ENCODE measurements at places on chromosomes 6 and 20.

DNA sequence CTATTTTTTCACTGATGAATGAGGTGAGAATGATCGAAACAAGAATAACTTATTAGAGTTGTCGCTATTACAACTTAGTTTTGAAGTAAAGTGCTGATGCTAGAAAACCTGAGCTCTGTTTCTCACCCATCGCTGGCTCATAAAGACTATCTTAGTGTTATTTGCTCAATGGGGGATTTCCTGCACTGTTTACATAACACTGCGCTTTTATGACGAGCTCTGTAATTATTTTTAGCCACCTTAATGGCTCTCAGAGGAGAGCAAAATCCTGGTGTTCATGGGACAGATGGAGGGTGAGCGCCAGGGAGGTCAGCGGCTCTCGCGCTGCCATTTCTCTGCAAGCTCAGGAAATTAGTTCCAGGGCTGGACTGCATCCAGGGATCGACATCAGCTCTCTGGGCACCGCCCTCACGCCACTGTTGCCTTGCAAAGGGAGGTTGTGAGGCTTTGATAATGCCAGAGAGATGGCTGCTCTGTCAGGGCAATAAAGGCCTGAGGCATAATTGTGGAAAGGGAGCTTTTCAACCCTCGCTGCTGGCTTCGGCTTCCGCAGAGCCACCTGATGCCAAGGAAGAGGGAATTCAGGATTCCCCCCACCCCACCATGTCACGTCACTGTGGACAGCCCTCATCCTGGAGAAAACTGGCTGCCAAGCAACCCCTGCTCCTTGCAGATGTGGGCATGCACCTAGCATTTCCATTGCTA, 72.0 kb downstream of the DACT2 start:
- no peak for DNase-seq

DNA sequence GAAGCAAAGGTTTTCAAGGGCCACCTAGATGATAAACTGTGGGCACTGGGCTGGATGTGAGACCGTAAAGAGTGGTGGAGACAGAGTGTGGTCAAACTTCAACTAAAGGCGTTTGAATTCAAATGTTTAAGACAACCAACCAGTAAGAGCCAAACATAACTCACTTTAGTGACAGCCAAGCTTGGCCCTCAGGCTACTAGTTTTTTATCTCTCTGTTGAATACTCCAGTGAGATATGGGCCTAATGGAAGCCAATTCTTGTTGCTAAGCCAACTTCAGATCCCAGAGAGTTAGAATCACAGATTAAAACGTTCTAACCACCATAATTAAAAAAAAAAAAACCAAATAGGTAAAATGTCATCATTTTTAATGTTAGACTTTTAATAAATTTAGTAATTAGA, 57.3 kb downstream of the TRMT6 start:
- no peak for DNase-seq

DNA sequence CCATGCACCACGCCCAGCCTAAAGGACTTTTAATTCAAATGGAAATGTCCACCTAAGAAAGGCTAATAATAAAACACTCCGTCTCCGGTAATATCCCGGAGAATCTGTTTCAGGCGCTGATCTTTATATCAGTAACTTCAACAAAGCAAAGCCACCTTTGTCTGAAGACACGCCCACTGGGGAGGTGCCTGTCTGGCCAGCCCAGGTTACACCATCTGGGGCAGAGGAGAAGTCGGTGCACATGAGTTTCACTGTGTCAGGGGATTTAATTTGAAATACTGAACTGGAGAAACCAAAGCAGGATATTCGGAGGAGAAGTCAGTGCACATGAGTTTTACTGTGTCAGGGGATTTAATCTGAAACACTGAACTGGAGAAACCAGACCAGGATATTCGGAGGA, 9.4 kb downstream of the SERPINB6 start:
- no peak for DNase-seq

DNA sequence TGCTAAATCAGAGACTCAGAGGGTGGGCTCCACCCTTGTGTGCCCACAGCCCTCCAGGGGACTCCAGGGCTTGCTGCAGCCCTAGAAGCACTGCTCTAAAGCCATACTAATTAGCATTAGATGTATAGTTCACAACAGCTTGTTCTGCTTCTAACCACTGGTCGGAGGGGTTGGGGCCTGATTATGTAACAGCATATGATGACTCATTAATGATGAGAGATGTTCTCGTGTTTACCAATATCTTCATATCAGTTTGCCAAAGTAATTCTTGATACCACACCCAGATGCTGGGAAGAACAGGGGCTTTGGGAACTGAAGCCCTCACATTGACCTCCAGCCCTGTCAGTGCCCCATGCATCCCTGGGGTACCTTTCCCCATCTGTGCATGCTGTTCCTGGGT, 104.1 kb upstream of the FOXA2 start:
- no peak for DNase-seq

- peak; percentile 69 for DNase-seq
Measured at GRCh38 chr6:146851837-146852236, 253.1 kb downstream of the ADGB start.

DNA sequence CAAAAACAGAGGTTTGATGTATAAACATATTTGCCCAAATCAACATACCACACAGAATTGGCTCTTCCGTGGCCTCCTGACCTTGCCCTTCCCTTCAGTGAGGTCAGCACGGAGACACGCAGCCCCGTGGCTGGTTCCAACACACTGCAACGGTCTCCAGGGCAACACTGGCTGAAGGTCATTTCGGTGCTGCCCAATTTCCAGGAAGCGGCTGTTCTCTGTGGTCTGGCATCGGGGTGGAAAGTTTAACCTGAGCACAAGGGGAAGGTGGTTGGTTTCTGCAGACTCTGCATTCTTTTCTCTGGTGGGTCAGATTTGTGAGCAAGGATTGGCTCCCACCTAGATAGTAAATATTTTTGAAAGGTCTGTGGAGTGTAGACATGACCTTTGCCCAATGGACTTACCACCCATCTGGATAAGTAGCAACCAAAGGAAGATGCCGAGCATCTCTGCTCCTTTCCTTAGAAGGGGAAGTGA, 177.6 kb upstream of the PHACTR1 start:
- DNase-seq: no peak

- no peak for DNase-seq
Measured at GRCh38 chr6:14924126-14925024, 321.5 kb upstream of the JARID2 start.

- no peak for DNase-seq
Measured at GRCh38 chr6:34865107-34865506, 22.7 kb downstream of the TAF11 start.

DNA sequence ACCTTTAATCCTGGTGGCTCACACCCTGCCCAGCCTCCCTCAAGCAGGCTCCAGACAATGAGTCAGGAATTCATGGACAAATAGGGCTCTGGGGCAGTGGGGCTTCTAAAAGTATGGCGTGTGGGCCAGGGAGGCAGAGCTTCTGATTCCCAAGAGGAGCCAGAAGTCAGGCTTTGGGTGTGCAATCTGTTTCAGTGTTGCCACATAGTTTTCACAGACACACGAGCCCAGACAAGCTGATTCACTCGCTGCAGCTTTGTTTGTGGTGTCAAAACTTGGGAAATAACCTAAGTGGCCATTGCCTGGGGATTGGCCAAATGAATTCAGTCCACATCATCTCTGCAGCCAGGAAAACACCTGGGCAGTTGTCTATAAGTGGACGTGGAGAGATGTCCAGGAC, 9.2 kb downstream of the PEDS1 start:
- DNase-seq: peak; percentile 92

- DNase-seq: no peak
Measured at GRCh38 chr20:39112178-39112743, 150.1 kb downstream of the DHX35 start.

DNA sequence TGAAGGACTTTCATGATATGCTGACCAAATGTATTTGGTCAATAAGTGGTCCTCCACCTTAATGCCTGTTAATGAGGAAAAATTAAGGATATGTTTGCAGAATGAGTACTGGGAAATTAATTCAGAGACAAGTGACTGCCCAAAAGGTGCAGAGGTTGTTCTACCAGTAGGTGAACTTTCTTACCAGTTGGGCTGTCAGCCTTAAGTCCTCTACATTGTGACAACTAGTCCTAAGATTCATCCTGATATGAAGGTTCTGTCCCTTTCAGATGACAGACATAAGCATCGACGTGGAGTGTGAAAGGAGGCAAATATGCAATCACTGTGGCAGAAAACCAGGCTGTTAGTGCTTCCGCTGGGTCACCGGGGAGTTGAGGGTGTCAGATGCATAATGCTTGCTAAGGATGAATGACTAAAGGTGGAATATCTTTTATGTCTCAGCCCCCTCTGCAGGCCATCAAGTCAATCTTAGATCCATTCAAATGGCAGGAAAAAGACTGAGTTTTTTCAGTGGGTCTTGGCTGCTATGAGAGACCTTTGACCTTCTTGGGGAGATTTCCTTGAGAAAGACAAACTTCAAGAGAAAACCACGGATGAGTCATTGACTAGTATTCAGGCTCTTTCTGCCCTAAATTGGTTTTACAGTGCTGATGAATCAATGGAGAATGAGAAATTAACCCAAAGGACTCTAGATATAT, 226.0 kb downstream of the TPBG start:
- peak; percentile 59 for DNase-seq

DNA sequence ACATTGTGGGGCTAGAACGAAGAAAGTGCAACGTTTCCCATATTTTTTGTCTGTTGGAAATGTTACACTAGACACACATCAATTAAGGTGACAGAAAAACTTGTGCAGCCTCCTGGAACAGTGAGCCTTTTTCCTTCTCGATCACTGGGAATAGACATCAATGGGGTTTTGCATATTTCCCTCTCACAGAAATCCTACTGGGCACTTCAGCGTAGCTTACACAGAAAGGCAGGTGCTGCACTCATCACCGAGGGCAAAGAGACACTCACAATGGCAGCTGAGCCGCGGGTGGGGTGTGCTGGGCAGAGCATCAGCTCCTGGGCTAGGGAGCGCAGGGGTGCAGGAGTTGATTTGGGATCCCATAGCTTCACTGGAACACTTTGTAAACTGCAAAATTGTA, 64.5 kb downstream of the THBS2 start:
- no peak for DNase-seq

GRCh38 chr6:114253431-114253830, 89.4 kb downstream of the HS3ST5 start:
- no peak for DNase-seq

DNA sequence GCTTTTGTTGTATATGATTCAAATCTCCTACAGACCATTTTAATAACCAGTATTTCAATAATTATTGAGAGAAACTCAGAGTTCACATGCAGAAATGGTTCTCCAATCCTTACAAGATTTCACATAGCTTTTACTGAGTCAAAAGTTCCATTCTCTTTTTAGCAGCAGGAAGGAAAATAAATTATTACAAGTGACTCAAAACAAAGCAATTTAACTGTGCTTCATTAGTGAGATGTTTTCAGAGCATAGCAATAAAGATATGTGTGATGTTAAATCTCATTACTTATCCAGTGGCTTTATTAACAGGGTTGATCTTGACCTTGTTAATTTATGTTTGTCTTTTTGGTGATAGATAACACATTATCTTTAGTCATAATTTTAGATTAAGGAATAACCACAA, 22.0 kb downstream of the KIF13A start:
- peak; percentile 29 for DNase-seq

- DNase-seq: no peak
Measured at GRCh38 chr20:45810191-45810970, 2.1 kb upstream of the UBE2C start.

DNA sequence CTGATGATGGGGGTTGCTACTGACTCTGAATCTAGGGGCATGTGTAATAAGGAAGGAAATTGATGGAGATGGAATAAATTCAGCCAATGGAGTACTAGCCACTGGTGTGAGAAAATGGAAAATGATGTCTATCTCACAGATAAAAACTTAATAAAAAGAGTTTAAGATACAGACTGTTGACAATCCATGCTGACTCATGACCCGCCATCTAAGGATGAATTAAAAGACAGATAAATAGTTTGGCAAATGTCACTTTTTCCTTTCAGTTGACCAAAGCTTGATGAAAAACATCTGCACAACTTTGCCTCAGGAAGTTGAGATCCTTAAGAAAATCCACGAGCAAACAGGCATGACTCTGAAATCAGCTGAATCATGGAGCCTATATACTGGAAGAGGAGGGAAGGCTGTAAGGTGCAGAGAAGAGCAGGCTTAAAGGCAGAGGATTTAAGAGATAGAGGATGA, 82.6 kb upstream of the BMP5 start:
- peak; percentile 50 for DNase-seq

DNA sequence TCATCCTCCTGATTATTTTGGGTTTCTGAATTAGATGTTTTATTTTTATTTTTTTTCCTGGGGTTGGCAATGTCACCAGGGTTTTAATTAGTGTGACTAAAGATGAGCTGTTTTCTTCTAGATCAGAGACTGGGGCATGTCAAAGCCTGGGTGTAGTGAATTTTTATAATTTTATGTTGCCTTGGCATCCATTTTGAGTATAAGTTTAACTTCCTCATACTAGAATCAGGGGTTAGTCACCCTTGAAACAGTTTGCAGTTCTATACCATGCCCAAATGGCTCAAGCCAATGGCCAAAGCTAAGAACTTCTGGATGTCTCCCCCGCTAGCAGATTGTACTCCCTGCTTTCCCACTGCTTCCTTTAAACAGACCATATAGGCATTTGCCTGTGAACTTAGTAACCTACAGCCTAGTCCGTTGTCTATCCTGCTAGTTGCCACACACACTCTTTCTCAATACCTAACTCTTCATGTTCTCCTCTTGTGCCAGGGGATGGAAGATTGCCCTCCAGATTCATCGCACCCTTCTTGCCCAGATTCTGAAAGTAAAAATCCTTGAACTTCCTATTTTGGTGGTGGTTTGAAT, 54.5 kb downstream of the KIAA0408 start:
- no peak for DNase-seq

DNA sequence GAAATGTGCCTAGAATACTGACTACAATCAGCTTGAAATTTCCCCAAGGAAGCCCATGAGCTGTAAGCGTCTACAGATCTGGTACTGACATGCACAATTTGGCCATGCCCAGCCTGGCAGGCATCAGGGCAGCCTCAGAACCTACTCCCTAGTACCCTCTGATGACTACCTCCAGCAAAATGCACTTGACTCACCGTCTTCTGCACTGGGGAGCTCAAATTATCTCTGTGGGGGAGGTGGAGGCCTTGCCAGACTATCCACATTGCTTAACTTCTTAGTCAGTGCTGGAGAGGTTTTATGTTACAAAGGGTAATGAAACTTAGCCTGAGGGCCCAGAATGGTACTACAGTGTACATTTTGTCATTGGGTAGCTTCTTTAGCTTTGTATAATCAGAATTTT, 126.0 kb upstream of the ADGRF1 start:
- peak; percentile 92 for DNase-seq

DNA sequence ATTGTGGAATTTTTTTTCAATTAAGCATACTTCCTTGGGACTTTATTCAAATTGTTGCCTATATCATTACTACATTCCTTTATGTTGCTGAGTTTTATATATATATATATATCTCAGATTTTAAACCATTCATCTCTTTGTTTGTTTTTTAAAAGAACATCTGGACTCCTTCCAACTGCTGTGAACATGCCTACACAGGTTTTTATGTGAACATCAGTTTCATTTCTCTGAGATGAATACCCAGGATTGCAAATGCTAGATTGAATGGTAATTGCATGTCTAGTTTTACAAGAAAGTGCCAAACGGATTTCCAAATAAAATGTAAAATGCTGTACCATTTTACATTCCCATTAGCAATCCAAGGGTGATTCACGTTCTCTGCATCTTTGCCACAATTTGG, 1289.3 kb downstream of the HACE1 start:
- DNase-seq: no peak
